NCI-H187 treated with DMSO at 0.1 percent for 48 hours (cell line): ENCODE measurements at places on chromosomes 5 and 9.

GRCh38 chr5:78550891-78551290 lies 97.7 kb downstream of the LHFPL2 start:
- DNase-seq, result no peak

DNA sequence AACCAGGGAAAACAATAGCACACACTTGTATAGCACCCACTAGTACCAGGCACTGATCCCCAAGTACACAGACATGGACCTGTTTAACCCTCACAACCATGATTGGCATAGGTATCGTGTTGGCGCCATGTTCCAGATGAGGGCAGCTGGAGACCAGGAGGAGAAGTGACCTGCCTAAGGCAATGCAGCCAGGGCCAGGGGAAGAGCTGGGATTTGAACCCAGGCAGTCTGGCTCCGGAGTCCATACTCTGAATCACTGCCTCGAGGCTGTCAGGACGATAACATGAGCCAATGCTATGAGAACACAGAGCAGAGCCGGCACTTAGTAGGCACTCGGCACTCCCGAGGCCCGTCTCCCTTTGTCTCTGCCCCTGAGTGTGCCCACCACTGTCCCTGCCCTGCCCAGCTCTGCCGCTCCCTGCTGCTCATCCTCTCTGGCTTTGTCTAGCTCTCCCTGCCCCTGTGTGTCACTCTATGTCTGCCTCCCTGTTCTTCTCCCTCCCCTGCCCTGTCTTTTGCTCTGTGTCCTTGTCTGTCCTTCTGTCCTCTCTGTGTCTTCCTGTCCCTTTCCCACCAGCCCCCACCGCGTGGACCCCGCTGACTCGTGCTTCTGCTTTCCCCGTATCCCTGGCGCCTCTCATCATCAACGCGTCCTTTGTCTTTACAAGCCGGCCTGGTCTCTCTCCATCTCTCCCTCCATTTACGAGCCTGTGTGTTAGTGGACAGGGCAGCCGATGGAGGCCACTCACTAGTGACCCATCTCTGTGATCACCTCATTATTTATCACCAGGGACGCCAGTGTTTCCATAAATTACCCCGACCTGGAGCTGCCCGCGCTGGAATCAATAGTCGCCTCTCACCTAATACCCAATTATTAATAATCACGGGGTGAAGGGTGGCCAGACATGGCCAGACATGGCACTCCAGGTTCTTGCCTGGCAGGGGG lies 99.4 kb upstream of the MVB12B start:
- DNase-seq, result no peak

GRCh38 chr5:137072361-137073115 lies 426.6 kb downstream of the SPOCK1 start:
- DNase-seq, result no peak

DNA sequence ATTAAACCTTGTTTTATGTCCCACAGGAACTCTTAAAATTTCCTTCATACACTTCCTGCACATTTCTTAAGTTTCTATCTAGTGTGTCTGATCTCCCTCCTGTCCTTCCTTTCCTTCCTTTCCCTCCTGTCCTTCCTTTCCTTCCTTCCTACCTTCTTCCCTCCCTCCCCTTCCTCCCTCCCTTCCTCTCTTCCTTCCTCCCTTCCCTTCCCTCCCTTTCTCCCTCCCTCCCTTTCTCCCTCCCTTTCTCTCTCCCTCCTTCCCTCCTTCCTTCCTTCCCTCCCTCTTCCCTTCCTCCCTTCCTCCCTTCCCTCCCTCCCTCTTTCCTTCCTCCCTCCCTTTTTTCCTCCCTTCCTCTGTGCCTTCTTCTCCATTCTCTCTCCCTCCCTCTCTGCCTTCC lies 414.9 kb downstream of the ENC1 start:
- no peak for DNase-seq
